ENCODE measurements at places on chromosomes 12 and 14. TPM values are rescaled to one million over a fixed set of nuclear protein-coding genes. Genes with fewer than 3 reads are reported as not detected.

Gene KLRD1
- 0.63 TPM for total RNA-seq

Gene ARMH4
- total RNA-seq, result 131 TPM

Gene WDR20
- total RNA-seq, result 56.7 TPM

Gene CATSPERB
- total RNA-seq, result 0.63 TPM

Gene OVCH1
- 2.5 TPM for total RNA-seq

Gene UBR7
- total RNA-seq, result 41.0 TPM
